Testis (tissue), 5 donors: ENCODE measurements at places on chromosomes 11 and 22. TPM values are rescaled to one million over a fixed set of nuclear protein-coding genes. Genes with fewer than 3 reads are reported as not detected.
A peak's percentile ranks its signal among the peaks of the same experiment; 100 is the strongest.

Gene ZNF280A
- total RNA-seq, result 1.1 TPM

Gene E2F8
- 1.1 TPM for total RNA-seq

Gene GAB2
- total RNA-seq, result 9.2 TPM

DNA sequence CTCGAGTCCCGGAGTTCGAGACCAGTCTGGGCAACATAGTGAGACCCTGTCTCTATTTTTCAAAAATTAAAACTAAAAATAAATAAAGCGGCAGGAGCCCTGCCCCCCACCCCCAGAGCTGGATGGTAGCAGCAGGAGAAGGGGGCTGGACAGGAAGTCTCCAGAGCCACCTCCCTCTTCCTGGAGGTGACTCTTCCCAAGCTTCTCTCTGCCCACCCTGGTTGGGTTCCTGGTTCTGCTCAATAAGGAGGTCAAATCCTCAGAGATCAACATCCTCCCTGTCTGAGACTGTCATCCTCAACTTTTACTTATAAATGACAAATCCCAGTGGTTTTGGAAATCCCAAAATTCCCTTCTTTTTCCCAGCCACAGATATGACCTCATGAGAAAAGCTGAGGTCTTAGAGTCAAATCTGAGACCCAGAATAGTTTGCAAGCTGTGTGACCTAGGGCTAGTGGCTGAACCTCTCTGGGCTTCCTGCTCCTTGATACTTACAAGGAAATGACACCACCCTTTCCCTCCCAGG lies 987 bp downstream of the C1QTNF6 start:
- peak overlapping the region; percentile 68 for H3K27ac ChIP-seq
- H3K27me3 ChIP-seq, result no peaks in the 10 kb centered on the region
- H3K36me3 ChIP-seq, result no peaks in the 10 kb centered on the region

- no peak for DNase-seq
- H3K36me3 ChIP-seq, result no peaks in the 10 kb centered on the region
- H3K27me3 ChIP-seq, result no peaks in the 10 kb centered on the region
- H3K27ac ChIP-seq, result no peak overlapping the region
- no peaks in the 10 kb centered on the region for H3K4me1 ChIP-seq
- no peak overlapping the region for H3K4me3 ChIP-seq
These were observed 64.0 kb downstream of the OTOG start for GRCh38 chr11:17611049-17611448.

- no peaks in the 10 kb centered on the region for H3K36me3 ChIP-seq
- H3K4me1 ChIP-seq, result peaks cover 25% of the 10 kb centered on the region
- DNase-seq, result no peak
- no peaks in the 10 kb centered on the region for H3K27me3 ChIP-seq
- H3K4me3 ChIP-seq, result no peak overlapping the region
These were observed 6.1 kb downstream of the PRR14L start for GRCh38 chr22:31743871-31744270.

- no peaks in the 10 kb centered on the region for H3K36me3 ChIP-seq
- H3K27ac ChIP-seq, result no peak overlapping the region
- H3K4me1 ChIP-seq, result no peaks in the 10 kb centered on the region
- DNase-seq, result no peak
- no peaks in the 10 kb centered on the region for H3K27me3 ChIP-seq
- no peak overlapping the region for H3K4me3 ChIP-seq
These were observed 975.6 kb downstream of the BRD1 start for GRCh38 chr22:48851933-48852549.

DNA sequence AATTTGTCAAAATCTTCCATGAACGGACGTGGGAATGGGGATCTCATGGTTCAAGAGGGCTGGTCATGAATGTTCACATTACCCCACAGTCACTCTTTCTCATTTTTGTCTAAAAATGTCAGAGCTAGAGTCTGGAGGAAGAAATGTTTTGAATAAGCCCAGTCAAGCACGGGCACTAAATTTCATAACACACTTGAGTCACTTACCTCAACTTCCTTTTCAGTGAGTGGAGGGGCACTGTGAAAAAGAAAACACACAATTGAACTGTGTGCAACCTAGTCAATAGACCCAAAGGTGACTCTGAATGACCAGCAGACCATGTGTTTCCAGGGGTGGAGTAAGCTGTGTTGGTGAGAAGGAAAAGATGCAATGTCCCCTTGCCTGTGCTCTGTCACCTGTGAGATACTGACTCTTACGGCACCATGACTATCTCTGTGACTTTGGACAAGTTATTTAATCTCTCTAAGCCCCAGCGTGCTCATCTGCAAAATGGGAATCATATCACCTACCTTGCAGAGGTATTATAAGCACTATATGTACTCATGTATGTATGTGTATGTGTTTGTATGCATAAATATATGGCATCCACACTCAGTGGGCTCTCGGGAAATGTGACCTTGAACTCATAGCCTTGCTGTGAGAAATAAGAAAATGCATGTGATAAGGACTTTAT lies 38.2 kb upstream of the LYVE1 start:
- no peak overlapping the region for H3K4me3 ChIP-seq
- peaks cover 16% of the 10 kb centered on the region for H3K4me1 ChIP-seq
- DNase-seq, result no peak
- no peaks in the 10 kb centered on the region for H3K27me3 ChIP-seq
